RWPE1 (cell line): ENCODE measurements at places on chromosomes 6 and 20.
A peak's percentile ranks its signal among the peaks of the same experiment; 100 is the strongest.

- DNase-seq = no peak
Measured at GRCh38 chr20:57665589-57665971, 44.2 kb downstream of the PMEPA1 start.

- no peak for DNase-seq
Measured at GRCh38 chr20:63635431-63636141, 8.7 kb upstream of the GMEB2 start.

DNA sequence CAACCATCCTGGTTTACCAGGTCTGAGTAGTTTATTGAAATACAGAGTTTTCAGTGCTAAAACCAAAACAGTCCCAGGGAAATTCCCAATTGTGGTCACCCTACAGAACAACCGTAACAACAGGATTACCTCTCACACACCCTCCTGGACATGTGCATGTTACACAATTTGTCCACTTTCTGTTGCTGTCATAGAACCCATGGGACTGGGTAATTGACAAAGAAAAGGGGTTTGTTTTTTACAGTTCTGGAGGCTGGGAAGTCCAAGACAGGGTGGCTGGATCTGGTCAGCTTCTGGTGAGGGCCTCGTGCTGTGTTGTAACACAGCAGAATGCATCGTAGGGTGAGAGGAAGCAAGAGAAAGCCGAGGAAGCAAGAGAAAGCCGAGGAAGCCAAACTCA is 9.1 kb upstream of the ADA start:
- no peak for DNase-seq

- DNase-seq = no peak
Measured at GRCh38 chr6:53960311-53960710, 150.9 kb upstream of the MLIP start.

GRCh38 chr6:75848274-75848673 is 99.2 kb downstream of the MYO6 start:
- DNase-seq = no peak

- no peak for DNase-seq
Measured at GRCh38 chr6:72642435-72642834, 20.6 kb downstream of the KCNQ5 start.

DNA sequence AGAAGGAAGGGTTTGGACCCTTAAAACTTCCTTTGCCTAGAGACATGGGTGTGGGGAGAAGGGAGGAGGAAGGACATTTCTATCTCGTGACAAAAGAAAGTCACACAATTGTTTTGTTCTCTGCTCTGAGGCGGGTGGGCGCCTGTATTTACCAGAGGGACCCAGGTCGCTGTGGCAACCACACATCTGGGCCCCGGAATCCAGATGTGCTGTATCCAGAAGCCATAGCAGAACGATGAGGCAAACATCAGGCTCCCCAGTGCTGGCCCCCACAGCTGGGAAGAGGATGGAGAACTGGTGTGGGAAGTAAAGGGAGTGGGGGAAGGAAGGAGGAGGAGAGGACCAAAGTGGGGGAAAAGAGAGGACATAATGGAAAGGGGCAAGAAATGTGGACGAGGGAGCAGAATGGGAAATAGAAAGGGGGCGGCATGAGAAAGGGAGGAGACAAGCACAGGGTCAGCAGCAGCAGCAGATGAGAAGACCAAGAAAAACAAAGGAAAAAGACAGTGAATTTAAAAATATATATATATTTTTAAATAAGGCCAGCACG is 3.4 kb upstream of the TNXB start:
- DNase-seq = no peak

DNA sequence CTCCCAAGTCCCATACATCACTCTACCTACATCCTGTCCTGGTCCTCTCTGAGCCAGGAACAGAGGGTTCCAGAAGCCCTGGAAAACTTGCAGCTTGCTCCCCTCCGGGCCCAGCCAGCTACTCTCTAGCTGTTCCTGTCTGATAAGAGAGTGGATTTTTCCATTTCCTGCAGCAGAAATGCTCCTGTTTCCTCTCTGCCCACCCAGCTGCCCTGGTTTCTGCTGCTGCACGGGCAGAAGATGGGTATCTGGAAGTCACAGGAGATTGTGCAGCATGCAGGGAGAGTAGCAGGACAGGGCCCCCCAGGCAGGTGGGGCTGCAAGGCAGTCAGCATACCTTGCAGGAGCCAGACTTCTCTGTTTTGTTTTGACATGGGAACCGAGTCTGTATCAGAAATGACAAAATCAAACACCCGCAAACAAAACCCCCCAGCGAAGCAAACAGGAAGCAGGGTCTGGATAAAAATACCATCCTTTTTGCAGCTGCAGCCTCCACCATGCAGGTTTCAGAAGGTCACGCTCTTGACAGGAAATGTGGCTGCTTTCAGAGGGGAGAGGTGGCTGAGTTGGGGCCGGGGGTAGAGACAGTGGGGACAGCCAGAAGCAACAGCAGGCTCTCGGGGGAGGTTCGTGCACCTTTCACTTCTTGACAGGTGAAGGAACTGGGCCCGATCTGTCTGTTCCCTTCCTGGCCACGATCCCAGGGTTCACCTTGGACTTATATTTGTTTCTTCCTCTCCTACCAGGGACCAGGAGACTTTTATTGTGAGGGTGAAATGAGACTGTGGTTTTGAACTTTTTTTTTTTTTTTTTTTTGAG is 50.8 kb upstream of the FAM83D start:
- no peak for DNase-seq

DNA sequence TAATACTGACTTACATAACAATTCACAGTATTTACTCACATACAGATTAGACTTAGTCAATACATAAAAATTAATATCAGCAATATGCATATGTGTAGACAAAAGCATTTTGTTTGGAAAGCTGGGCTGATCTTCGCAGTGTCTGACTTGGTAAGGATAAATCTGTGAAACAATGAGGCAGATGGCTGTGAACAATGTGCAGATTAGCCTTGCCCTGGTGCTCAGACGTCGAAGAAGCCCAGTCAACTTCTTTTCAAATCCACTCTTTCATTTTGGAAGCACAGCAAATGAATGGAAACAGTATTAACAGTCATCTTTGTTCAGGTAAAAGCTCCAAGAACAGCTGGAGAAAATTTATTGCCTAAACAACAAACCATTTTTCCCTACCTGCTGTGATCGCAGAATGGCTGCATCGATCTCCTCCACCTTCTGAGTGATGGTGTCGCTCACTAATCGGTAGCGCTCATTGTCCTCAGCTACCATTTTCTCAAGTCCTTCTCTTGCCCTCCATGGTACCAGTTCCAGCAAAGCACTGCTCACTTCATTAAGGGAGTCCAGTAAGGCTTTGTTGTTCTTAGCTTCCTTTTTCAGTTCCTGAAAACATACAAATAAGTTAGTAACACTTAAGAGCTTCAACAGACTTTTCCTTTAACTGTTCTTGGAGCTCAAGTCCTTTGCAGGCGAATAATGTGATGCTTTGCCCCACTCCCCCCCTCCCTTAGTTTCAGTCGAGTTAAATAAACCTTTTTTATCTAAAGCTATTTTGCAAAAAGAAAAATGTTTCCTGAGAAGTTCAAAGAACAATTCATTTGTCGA is 116.5 kb downstream of the DST start:
- DNase-seq = no peak

DNA sequence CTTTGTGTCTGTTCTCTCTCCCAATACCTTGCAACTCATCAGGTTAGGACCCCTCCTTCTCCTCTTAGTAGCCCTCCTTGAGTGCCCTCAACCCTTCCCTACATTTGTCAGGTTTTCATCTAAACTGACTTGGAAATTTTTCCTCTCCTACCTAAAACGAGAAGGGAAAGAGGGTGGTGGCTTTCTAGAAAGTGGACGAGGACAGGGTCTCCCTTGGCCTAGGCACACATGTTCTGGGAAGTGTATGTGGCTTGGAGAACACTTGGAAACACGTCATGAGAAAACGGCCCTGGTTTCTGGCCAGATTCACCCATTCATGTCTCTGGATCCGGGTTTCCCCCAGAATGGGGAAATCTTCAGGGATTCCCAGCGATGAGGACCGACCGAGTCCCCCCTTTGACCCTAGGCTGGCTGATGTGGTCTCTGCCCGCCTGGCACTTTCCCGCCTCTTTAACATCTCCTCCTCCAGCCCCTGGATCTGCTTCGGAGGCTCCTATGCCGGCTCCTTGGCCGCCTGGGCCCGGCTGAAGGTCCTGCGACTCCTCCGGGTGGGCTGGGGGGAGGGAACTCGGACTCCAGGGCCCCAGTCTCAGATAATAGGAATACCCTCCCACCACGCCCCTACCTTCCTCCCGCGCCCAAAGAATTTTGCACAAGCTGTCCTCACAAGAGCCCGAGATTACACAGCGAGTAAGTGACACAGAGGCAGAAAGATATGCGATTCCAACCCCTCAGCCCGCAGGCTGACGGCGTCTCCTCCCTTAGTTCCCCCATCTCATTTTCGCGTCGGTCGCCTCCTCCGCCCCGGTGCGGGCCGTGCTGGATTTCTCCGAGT is 3.0 kb downstream of the PRSS16 start:
- no peak for DNase-seq

GRCh38 chr6:147891671-147892070 is 383.2 kb downstream of the SAMD5 start:
- no peak for DNase-seq

DNA sequence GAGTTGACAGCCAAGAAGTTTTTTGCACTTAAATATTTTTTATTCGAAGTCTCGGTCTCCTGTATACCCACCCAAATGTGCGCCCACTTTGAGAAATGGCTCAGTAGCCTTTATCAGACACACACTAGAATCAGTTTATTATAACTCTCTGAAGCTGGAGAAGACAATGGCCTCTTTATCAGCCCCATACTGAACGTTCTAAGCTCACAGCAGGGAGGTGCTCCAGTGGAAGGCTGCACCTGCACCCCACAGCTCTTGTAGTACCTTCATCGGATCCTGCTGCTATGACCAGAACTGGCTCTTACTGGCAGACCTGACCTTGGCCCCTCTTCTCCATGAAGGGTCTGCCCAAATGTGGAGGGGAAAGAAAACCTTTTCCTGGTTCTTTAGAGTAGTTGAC is 165.0 kb upstream of the SCGN start:
- DNase-seq = no peak

DNA sequence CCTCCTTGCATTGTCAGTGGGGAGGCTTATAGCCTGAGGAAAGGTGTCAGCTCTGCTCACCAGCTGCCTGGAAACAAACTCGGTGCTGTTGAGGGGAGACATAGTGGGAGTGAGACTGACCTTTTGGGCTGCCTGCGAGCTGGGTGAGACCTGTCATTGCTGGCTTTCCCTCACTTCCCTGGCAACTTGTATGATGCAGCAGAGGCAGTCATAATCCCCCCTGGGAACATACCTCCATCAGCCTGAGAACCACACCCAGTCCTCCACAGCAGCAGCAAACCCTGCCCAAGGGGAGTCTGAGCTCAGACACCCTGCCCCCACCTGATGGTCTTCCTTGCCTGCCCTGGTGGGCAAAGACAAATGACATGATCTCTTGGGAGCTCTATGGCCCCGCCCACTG is 521.2 kb upstream of the IMPG1 start:
- no peak for DNase-seq

DNA sequence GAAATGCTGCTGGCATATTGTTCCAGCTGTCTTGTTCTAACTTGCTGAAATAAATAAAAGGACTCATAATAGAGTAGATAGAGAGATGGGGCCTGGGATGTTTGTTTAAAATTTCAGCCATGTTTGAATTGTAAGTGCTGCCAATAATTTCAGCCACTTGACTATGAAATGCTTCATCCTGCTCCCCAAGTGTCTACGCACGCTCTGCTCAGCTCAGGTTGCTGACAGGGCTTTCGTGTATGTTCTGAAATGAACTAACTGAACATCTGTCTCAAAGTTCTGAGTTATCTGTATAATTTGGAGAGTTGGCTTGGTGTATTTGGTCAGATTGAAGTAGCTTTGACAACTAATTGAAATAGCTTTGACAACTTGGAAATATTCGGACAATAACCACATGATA is 387.8 kb downstream of the BMP2 start:
- no peak for DNase-seq

DNA sequence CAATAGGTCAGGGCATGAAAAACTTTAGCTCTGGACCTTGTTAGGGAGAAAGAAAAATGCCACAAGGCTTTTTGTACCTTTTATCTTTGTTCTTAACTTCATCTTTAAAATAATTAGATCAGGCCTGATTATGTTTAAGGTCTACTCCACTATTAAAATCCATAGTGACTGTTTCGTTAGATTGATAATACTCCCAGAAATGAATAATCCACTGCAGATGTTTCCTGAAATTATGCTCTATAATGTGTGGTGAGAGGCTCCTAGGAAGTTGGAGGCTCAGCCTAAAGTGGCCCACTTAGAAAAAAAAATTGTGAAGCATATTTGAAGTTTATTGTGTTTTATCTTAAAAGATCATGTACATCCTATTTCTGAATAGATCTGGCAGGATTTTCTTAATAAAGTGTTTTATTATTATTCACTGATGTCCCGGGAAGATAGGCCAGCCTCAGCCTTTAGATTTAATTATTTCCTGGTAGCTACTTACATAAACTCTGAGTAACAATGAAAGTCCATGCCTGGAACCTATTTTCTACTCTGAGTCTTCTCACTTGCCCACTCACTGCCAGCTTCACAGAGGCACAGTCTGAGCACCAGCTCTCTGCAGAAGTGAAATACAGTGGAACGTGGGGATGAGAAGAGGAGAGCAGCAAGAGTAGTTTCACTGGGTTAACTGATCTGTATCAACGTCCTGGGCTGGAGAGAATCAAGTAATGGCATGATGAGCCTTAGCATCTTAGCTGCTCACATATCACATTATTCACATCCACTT is 126.8 kb upstream of the TMEM170B start:
- DNase-seq = no peak

DNA sequence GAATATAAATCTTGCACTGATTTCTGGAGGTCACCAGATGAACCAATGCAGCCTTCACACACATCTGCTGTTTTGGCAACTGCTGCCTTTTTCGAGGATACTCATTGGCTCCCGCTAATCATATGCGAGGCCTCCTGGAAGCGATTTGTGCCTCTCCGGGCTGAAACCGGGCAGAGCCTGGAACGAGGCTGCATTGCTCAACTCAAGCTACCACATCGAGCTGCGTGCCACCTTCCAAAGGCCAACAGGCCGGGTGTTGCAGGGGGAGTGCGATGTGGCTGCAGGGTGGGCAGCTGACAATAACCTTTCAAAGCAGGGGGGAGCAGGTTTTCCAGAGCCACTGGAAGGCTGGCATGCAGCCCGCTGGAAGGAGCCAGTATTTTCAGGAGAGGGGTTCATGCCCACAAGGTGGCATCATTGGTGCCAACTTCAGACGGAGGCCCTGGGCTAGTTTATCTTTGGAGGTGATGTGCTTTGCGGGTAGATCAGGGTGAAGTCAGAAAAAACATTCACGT is 122.6 kb upstream of the IFNGR1 start:
- DNase-seq = peak; percentile 26

DNA sequence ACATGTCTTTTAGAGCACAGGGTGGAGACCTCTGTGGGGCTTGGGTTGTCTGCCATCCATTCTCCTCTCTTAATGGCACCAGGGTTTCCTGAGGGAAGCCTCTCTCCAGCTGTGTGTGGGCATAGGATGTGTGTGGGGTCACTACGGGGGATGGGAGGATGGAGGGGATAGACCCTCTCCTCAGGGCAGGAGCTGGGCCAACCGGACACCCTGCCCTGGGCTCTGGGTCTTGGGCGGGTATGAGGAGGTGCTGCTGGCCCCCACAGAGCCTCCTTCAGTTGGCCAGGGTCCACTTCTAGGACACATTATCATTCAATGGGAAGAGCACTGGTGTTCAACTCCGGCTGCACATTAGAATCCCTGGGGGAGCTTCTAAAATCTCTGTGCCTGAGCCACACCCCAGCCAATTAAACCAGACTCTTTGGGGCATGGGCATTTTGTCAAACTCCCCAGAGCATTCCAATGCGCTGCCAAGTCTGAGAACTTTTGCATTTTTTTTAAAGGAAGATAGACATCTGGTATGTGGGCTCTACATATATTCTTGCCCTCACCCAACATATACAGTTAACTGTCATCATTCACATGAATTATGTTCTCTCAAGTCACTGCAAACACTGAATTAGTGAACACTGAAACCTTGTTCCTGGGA is 38.5 kb downstream of the TRAM2 start:
- DNase-seq = no peak

- no peak for DNase-seq
Measured at GRCh38 chr6:58113960-58114359, 796.5 kb downstream of the PRIM2 start.
